ENCODE measurements at places on chromosomes 7 and 10. TPM values are rescaled to one million over a fixed set of nuclear protein-coding genes. Genes with fewer than 3 reads are reported as not detected.

ZCWPW1 gene
- total RNA-seq, result 0.75 TPM

MET gene
- total RNA-seq, result 80.5 TPM

IKZF1 gene
- not detected for total RNA-seq

STK31 gene
- 3.1 TPM for total RNA-seq

FAM131B gene
- total RNA-seq, result 0.06 TPM

HOXA4 gene
- total RNA-seq, result 0.57 TPM

POLR3A gene
- 14.1 TPM for total RNA-seq

BLNK gene
- total RNA-seq, result not detected

BMPR1A gene
- total RNA-seq, result 28.6 TPM

NUTM2E gene
- not detected for total RNA-seq

SLC13A1 gene
- not detected for total RNA-seq

CDCA7L gene
- total RNA-seq, result 33.7 TPM

DRGX gene
- not detected for total RNA-seq

RNF148 gene
- total RNA-seq, result 0.25 TPM

TDRD1 gene
- total RNA-seq, result not detected

CFAP70 gene
- 0.32 TPM for total RNA-seq

IDI2 gene
- total RNA-seq, result not detected

ZNF804B gene
- total RNA-seq, result not detected

C10orf53 gene
- total RNA-seq, result not detected

SHTN1 gene
- total RNA-seq, result 27.6 TPM

SYT15 gene
- 0.17 TPM for total RNA-seq

RSPH10B2 gene
- total RNA-seq, result 0.05 TPM

ATXN7L1 gene
- total RNA-seq, result 4.9 TPM

MAT1A gene
- 0.61 TPM for total RNA-seq

GBX1 gene
- not detected for total RNA-seq

CDK1 gene
- total RNA-seq, result 193 TPM

DPCD gene
- 40.0 TPM for total RNA-seq

ADRB1 gene
- total RNA-seq, result 2.4 TPM

GNAI1 gene
- total RNA-seq, result 26.4 TPM

SKIDA1 gene
- total RNA-seq, result 1.3 TPM

KCND2 gene
- 0.03 TPM for total RNA-seq

Data from NCI-H460 (cell line).